ENCODE measurements at places on chromosomes 5 and 9.

GRCh38 chr5:53785924-53786323, 225.5 kb downstream of the NDUFS4 start:
- no peak for DNase-seq

- no peak for DNase-seq
Measured at GRCh38 chr9:135287627-135288026, 192.0 kb upstream of the PPP1R26 start.

DNA sequence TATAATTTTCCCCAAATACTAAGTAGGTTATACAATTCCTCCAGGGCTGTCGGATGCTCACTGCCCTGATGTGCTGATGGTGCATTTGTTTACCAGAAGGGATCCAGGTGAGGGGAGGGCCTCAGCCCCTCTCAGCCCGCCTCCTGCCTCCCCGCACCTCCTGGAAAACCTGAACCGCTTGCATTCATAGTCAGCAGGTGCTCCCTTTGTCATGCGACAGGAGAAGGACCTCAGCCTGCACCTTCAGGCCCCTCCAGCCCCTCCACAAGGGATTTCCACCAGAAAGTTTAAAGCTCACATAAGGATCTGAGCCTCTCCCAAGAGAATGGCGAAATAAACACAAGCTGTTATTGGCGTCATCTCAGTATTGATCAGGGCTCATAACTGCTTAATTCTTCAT, 36.5 kb upstream of the NTNG2 start:
- no peak for DNase-seq

DNA sequence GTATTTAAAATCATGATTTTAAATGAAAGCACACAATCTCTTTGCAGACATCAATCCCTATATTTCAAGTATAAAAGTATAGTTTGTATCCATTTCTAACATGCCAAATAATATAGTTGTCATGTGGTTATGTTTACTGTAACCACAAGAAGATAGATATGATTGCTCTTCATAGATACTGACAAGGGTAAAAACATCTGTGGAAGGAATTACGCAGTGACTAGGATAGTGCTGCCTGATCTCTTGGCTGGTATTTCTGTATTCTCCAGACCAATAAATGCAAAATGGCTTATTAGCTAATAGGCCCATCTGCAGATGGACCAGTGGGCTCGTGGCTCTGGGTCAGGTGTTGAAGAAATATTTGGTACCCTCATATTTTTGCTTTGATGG, 34.9 kb upstream of the FBN2 start:
- DNase-seq: no peak

- DNase-seq: no peak
Measured at GRCh38 chr9:107874591-107875369, 385.2 kb upstream of the KLF4 start.

GRCh38 chr9:4718911-4719310, 22.1 kb downstream of the AK3 start:
- no peak for DNase-seq

- no peak for DNase-seq
Measured at GRCh38 chr9:7827792-7828191, 28.2 kb upstream of the DMAC1 start.

- DNase-seq: no peak
Measured at GRCh38 chr9:23723672-23724071, 102.4 kb downstream of the ELAVL2 start.

- no peak for DNase-seq
Measured at GRCh38 chr9:93004561-93004960, 53.9 kb upstream of the SUSD3 start.

- no peak for DNase-seq
Measured at GRCh38 chr9:17021387-17021970, 113.4 kb upstream of the CNTLN start.

GRCh38 chr5:1827886-1828397, 26.7 kb downstream of the NDUFS6 start:
- no peak for DNase-seq

- DNase-seq: peak; percentile 72
Measured at GRCh38 chr9:130128733-130129431, 43.3 kb upstream of the NCS1 start.

DNA sequence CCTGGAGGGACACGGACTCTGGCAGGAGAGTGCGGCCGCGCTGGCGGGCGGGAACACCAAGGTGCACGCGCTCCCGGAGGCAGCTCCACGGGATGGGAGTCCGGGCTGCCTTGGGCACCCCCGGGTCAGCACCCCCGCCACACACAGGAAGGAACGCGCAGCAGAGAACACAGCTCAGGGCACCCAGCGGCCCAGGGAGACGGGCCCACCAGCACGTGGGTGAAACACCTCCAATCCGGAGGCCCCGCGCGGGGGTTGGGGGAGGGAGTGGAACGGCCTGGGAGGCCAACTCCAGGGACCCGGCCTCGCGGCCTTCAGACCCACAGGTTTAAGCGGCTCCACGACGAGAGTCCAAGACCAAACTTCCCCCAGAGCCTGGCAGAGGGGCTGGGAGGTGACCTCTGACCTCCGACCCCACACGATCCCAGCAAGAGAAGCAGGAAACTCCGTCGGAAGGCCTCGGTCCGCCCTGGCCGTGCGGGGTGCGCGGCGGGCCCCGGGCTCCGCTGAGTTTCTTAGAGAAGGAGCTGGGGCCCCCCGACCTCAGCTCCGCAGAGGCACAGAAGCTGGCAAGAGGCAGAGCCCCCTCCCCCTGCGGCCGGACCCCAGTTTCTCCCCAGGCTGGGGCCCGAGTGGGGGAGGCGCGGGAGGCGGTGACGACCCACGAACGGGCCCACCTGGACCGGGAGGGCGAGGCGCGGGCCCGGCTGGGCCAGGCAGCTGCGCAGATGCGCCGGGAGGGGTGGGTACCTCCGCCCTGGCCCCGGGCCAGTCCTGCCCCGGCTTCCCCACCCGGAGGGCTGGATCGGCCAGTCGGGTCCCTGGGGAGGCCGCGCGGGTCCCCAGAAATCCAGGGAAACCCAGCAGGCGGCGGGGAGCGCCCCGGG, 851 bp downstream of the NACC2 start:
- peak; percentile 25 for DNase-seq

DNA sequence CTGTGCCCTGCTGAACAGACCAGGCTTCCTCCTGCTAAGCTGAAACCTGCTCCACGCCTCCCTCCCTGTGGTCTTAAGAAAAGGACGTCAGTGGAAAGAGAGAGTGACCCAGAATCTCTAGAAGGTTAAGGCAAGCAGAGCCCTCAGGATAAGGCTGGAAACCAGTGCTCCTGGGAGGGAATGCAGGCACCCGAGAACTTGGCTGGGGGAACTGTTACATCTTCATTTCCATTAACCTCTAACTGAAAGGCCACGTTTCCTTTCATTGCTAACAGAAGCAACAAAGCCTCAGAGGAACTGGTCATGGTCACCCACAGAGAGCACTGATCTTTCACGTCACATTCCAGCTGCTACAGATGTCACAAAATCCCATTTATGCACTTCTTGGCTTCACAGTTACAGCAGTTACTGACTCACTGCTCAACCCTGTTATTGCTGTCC, 26.1 kb upstream of the AKNA start:
- no peak for DNase-seq

DNA sequence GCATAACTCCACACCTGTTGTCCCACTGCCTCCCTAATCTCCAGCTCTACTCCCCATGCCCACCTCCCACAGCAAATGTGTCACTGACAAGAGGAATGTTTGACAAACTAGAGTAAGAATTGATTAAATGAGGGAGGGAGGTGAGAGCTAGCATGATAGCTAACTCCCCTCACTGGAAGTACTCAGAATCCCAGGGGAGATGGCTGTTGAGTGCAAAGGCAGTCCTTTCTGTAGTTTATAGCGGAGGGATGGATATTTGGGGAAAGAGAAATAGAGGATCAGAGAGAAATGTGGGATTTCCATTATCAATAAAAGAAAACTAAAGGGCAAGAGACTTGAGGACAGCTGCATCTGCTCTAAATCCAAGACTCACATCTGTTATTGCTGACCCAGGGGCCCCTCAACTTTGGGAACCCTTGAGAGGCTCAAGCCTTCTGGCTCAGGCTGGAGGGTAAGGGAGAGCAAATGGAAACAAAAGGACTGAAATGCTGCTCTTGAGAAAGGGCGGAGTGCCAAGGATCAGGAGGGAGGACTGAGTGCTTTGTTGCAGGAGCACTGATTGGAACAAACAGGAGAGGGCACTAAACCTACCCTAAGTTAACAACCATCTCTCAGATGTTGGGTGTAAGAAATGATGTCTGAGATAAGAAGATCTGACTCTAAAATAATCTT, 372.1 kb downstream of the NTRK2 start:
- no peak for DNase-seq

- DNase-seq: no peak
Measured at GRCh38 chr9:72960446-72960845, 7.6 kb upstream of the ALDH1A1 start.

- DNase-seq: no peak
Measured at GRCh38 chr9:129703667-129704355, 38.4 kb downstream of the PRRX2 start.

GRCh38 chr9:132062806-132063205, 16.9 kb downstream of the MED27 start:
- DNase-seq: no peak

- DNase-seq: no peak
Measured at GRCh38 chr5:171659896-171660295, 125.7 kb upstream of the SMIM23 start.

GRCh38 chr5:177530638-177531037, 13.9 kb upstream of the DDX41 start:
- DNase-seq: no peak

DNA sequence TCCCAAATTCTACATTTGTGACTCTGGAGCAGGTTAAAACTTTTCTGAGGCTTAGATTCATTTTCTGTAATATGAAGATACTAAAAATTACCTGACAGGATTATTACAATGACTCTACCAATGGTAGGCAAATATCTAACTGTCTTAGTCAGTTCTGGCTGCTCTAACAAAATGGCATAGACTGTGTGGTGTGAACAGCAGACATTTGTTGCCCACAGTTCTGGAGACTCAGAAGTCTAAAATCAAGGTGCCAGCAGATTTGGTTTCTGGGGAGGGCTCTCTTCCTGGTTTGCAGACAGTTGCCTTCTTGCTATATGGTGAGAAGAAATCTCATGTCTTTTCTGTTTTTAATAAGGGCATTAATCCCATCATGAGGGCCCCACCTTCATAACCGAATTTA, 245.1 kb downstream of the MAST4 start:
- DNase-seq: no peak

DNA sequence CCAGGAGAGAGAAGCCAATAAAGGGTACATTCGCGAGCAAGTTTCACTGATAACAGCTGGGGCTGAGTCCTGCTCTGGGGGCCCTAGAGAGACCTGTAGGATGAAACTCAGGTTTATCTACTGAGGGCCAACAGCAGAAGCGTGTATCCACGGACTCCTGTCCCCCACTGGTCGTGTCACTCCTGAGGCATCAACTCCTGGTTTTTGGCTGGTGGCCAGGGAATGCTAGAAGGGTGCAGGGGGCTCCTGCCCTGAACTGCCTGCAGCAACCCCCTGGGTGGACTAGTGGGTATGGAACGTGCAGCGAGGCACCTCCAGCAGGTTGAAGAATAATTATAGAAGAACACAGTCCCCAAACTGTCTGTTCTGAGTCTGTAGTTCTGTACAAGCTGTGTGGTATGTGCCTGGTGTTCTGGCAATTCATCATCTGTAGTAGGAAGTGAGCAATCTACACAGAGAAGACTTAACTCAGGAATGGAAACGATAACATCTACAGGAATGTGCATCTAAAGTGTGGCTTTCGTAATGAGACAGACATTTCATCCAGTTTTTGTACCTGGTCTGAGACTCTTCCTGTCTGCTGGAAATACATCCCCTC, 64.5 kb upstream of the GNA14 start:
- DNase-seq: no peak

DNA sequence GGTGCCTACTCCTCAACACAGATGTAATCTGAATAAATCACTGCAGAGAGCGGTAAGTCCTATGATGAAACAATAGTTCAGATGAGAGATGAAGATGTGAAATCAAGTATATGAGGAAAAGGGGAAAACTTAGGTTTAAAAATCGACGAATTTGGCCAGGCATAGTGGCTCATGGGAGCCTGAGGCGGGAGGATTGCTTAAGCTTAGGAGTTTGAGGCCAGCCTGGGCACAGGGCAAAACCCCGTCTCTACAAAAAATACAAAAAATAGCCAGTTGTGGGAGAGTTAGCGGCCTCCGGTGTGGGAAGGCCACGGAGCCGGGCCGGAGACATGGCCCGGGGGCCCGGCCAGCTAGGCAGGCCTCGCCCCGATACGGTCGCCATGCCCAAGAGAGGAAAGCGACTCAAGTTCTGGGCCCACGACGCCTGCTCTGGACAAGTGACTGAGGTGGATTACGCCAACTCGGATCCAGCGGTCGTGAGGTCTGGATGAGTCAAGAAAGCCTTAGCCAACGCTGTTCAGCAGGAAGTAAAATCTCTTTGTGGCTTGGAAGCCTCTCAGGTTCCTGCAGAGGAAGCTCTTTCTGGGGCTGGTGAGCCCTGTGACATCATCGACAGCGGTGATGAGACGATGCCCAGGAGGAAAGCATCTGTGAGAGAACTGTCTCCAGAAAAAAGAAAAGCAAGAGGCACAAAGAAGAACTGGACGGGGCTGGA, 62.8 kb upstream of the SUB1 start:
- peak; percentile 31 for DNase-seq

DNA sequence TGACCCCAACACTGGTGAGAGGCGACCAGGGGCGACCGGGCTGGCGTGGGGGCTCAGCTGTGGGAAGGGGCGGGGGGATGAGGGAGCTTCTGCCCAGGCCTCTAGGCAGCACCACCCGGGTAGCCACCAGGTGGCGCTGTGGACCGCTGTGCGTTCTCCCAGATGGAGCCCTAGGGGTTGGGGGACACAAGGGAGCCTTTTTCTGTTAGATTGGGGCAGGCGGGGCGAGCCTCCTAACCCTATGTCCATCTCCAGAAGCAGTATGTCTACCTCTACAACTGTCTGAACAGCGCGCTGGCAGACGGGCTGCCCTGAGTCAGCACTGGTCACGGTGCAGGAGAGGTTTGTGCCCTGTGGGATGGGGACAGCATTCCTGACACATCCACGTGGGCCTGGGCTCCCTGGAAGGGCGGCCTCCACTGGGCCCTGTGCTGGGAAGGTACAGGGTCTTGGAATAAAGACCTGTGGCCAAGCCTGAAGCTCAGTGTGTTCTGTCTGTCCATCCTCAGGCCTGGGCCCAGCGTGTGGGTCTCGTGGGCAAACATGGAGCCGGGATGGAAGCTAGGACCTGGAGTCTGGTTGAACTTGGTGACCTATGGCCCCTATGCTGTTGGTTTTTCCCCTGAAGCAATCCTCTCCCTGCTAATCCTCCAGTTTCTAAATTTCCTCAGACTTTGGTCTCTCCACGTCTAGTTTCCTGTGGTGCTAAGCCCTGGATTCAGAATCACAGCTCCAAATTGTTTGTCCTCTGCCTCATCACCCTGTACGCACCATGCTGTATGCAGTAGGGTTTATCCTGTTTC, 23.1 kb upstream of the SPTLC1 start:
- peak; percentile 40 for DNase-seq

DNA sequence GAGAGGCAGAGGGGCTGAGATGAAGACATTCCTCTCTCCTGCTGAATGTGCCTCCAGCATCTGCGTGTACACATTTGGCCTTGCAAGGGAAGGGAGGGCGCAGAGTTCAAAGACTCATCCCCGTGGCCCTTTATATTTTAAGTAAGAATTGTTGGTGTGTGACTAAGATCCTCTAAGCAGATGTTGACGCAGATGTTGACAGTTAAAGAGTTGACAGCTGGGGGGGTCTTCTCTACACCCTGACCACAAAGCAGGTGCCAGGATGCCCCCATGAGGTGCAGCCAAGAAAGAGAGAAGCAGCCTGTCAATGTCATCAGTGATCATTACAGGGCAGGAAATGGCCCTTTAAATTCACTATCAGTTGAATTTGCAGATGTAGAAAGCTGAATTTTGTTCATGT, 262.9 kb downstream of the IRX1 start:
- DNase-seq: no peak

GRCh38 chr9:78839252-78839651, 542.3 kb downstream of the PSAT1 start:
- no peak for DNase-seq

- no peak for DNase-seq
Measured at GRCh38 chr9:35842795-35843194, 13.8 kb downstream of the TMEM8B start.
